ENCODE measurements at places on chromosomes 6 and 20.
A peak's percentile ranks its signal among the peaks of the same experiment; 100 is the strongest.

GRCh38 chr6:15392182-15392581 lies 146.3 kb downstream of the JARID2 start:
- no peak for DNase-seq

DNA sequence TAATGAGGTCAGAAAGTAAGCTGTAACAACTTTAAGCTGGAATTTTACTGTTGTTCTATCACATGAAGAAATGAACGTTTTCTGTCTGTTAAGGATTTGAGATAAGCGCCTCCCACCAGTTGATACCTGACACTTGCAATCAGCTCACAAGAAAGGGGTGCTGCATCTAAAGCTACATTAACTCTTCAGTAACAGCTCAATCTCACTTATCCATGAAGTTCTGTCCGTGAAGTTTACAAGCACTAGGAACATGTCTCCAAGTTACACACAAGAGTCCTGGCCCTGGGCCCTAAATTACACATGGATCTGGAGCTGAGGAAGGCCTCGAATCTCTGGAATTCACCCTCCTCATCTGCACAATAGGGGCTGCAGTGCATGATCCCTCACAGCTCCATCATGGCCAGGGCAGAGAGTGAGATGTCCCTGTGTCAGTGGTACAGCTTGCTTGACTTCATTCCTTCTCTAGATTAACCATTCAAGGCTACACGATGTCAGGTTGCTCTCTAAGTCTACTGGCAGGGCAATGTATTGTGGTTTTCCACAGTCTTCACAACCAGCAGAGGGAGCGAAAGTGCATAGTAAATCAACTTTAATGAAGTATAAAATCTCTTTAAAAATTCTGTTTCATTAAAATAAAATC lies 182.4 kb upstream of the MCHR2 start:
- no peak for DNase-seq

- DNase-seq: no peak
Observed at GRCh38 chr6:4961322-4962168, 42.3 kb downstream of the RPP40 start.

DNA sequence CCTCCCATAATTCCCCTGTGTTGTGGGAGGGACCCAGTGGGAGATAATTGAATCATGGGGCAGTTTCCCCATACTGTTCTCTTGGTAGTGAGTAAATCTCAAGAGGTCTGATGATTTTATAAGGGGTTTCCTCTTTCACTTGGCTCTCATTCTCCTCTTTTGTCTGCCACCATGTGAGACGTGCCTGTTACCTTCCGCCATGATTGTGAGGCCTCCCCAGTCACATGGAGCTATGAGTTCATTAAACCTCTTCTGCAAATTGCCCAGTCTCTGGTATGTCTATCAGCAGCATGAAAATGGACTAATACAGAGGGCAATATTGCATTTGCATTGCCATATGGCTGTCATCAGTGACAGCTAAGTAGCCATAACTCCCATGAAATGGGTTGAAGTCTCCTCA lies 63.2 kb downstream of the ZNF217 start:
- no peak for DNase-seq

DNA sequence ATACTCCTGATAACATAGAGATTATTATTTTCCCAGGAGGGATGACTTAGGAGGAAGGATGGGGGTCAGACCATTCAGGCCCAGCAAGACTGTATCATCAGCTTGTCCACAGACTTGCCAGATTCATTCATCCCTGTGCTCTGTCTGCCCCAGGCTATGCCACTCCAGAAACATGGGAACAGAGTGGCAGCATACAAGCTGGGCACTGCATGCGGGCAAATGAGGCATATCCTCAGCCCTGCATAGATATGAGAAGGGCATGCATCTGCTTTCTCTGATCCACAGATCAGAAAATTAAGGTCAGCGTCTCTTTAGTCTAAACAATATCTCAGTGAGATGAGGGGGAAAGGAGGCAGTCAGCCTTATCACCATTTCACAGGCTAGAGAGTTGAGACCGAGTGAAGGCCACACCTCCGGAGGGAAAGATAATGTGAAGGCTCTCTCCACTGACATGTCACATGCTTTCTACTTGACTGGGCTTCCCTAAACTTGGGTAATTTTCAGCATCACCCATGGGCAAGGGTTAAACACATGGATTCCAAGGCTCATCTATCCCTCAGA lies 140.5 kb downstream of the TFAP2B start:
- DNase-seq: no peak

GRCh38 chr6:111091987-111092386 lies 4.7 kb downstream of the SLC16A10 start:
- no peak for DNase-seq

DNA sequence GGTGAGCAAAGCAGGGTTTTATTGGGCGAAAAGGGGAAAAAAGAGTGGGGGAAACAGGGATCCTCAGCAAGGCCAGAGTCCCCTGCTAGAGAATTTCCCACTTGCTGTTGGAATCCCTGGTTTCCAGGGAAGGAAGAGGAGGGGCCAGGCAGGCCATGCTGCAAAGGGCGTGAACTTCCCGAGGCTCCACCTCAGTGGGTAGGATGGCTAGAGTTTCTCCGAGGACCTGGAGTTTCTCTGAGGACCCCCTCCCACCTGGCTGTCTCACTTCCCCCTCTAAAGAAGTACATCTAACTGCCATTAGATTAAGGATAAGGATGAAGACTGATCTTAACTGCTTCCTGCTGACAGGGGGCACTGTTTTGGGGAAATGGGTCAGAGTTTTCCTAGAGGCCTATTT lies 1239.3 kb upstream of the GJE1 start:
- DNase-seq: no peak

DNA sequence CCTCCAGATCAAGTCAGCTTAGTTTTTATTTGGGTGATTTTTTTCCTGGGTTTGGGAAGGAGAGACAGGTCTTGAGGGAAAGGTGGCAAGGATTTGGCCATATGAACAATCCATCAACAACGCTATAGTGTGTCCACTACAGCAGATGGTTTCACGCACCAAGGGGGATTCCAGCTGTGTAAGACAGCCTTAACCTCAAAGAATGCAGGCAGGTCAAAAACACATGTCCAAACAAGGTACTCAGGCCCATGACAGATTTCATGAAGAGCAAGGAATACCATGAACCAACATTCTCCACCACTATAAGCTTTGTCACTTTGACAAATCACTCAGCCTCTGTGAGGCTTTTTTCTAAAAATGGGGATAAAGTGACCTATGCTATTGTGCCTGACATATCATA lies 2.0 kb downstream of the AIF1 start:
- DNase-seq: no peak

GRCh38 chr20:60314727-60315126 lies 356.5 kb downstream of the CDH26 start:
- no peak for DNase-seq

GRCh38 chr20:59441860-59442810 lies 141.7 kb downstream of the EDN3 start:
- DNase-seq: no peak

- DNase-seq: no peak
Observed at GRCh38 chr6:16124198-16125180, 4.4 kb upstream of the MYLIP start.

DNA sequence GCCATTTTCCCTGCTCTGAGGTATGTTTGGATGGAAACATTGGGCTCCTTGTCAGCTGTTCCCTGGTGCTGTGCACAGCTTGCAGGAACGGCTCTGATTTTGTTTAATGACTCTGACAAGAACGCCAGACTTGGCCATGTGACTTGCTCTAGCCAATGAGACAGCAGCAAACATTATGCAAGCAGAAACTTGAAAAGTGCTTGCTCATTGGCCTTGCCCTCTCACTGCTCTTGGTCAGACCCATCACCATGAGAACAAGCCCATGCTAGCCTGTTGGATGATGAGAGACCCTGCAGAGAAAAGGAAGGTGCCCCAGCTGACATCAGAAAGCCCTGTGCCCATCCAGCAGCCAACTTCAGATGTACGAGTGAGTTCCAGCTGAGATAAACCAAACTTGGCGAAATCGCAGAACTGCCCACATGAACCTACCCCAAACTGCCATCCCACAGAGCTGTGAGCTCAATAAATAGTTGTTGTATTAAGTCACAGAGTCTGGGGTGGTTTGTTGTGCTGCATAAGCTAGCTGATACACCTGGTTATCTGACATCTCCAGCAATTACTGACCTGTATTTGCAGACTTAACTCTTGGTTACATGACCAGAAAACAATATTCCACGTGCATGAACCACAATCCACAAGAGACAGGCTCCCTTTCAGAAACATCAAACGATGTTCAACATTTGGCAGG lies 96.9 kb downstream of the JPH2 start:
- DNase-seq: no peak

GRCh38 chr6:43269273-43270007 lies 26.2 kb downstream of the TTBK1 start:
- peak; percentile 30 for DNase-seq

DNA sequence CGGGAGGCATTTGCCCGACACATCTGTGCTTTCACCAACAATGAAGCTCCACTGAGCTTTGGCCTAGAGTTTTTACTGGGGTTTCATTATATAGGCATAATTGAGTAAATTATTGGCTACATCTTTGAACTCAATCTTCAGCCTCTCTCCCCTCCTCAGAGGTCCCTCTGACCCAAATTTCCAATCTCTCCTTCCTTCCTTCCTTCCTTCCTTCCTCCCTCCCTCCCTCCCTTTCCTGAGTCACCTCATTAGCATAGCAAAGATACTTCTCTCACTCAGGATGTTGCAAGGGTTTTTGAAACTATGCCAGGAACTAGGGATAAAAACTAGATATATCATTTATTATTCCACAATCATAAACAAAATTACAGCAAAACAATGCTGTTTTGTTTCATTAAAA lies 238.2 kb upstream of the PRND start:
- DNase-seq: no peak

DNA sequence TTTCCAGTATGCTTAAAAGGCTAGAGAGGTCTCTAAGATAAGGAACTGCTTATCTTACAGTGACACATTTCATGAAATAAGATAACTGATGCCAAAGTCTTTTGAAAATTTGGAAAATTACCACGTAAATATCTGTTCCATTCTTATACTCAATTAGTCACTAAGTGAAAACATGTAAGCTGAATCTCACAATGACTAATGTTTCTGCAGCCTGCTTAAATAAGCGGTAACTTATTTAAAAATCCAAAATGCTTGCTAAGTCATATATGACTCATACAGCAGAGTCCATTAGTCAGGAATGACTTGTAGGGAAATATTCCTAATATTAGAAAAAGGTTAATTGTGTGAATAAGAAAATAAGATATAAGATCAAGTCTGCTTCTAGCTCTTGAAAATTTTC lies 27.8 kb upstream of the LGSN start:
- DNase-seq: no peak

GRCh38 chr20:61169874-61170273 lies 82.2 kb upstream of the CDH4 start:
- DNase-seq: no peak

DNA sequence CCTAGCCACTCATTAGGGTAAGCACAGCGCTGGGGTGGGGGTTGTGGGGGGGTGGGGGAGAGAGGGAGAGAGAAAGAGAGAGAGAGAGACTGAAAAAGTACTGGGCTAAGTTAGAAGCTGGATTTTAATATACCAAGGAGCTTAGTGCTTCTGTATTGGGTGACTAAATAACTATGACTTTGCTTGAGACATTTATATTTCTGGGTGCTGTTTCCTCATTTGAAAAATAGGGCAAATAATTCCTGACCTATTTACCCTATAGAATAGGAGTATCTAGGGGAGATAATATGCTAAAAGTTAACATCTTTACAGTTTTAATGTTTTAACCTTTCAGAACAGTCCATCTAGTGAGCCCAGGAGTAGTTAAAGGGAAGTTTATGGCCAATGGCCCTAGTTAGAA lies 7.7 kb downstream of the NKAIN2 start:
- no peak for DNase-seq

- DNase-seq: no peak
Observed at GRCh38 chr6:108518714-108519576, 41.8 kb upstream of the FOXO3 start.

GRCh38 chr6:147724454-147724853 lies 216.0 kb downstream of the SAMD5 start:
- DNase-seq: no peak

DNA sequence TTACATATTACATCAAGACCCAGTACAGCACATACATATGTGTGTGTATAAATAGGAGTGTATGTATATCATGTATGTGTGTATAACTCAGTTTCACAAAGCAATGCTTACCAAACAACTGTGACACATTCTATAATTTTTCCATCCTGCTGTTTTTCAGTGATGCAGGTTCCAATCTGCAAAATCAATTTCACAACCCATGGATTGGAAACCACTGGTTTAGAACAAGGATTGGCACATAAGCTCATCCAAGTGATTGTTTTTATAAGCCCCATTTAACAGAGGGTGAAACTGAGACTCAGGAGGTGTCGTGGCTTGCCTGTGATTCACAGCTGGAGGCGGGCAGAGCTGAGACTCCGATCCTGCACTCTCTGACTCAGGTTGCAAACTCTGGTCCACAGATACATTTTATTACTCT lies 158.2 kb downstream of the ZMYND8 start:
- no peak for DNase-seq

DNA sequence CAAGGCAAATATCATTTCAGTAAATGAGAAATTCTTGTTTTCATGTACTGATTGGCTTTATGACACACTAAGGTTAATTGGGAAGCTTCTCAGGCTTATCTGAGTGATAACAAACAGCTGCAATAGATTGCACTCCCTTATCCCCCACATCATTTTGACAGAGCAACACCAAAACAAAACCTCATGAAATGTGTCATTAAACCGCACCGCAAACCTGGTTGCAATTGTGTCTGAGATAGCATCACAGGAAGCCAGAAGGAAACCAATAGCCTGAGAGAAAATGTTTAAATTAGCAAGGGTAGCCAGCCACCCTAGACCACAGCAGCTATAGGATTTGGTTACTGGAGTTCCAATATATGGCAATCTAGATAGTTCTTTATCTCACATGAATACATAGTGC lies 31.6 kb upstream of the LAMA4 start:
- DNase-seq: peak; percentile 30

GRCh38 chr6:15770347-15771143 lies 107.7 kb upstream of the DTNBP1 start:
- no peak for DNase-seq

DNA sequence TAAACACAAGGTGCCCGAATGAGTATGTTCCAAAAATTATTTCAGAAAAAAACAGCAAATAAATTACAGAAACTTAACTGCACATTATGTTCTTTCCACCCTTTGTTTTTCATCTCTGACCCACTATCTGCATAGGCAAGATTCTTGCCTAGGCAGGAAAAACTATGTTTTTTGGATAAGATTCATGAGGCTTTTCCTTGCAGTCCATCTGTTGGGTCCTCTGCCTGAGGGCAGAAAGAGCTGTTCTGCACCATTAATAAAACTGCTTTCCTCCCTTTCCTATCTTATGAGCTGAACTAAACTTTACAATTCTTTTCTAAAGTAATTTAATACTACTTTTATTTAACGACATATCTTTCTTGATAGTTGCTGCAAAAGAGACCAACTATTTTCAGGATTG lies 21.1 kb downstream of the ENPP1 start:
- DNase-seq: no peak
